ENCODE measurements at places on chromosomes 6 and 20. TPM values are rescaled to one million over a fixed set of nuclear protein-coding genes. Genes with fewer than 3 reads are reported as not detected.

DNA sequence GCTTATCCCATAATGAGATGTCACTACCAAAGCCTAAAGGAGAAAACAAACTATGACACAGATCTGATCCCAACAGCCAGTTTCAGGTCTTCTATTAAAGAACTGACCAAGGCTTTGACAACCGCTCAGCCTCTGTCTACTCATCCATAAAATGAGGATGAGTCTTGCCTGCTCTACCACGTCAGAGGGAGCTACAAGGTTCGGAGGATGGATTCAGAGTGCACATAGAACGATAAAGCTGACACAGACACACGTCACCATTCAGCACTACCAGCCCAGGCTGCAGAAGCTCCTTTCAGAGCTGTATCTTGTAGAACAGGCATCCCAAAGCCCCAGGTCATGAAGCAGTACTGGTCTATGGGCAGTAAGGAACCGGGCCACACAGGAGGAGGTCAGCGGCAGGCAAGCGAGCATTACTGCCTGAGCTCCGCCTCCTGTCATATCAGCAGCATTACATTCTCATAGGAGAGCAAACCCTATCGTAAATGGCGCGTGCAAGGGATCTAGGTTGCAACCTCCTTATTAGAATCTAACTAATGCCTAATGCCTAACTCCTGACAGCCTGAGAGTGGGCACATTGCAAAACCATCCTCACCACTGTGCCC lies 25.1 kb downstream of the KIF16B start:
- no peaks in the 10 kb centered on the region for H3K27me3 ChIP-seq
- H3K4me1 ChIP-seq: no peaks in the 10 kb centered on the region
- no peak for DNase-seq
- no peak overlapping the region for H3K27ac ChIP-seq
- no peaks in the 10 kb centered on the region for H3K36me3 ChIP-seq

The NRSN1 gene
- total RNA-seq: 0.64 TPM

The ZNF337 gene
- 6.7 TPM for total RNA-seq

The C4A gene
- 15.9 TPM for total RNA-seq

DNA sequence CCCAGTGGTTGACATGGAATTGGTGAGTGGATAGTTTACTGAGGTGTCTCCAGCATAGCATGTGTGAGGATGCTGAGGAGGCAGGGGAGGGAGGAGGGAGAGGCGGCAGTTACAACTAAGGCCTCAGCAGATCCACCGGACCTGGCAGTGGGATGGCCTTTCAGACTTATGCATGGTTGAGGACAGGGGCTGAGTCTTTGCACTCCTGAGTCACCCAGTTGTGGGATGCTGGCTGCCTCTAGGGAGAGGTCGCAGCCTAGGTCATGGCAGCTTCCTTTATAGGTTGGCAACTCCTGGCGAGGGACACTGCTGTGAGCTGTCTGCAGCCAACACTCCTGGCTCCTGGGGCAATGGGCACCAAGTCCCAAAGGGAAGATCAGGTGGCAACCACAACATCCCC lies 380.3 kb downstream of the PREX1 start:
- no peak for DNase-seq
- no peak overlapping the region for H3K4me3 ChIP-seq
- no peak overlapping the region for H3K27ac ChIP-seq

The MEA1 gene
- 54.5 TPM for total RNA-seq

DNA sequence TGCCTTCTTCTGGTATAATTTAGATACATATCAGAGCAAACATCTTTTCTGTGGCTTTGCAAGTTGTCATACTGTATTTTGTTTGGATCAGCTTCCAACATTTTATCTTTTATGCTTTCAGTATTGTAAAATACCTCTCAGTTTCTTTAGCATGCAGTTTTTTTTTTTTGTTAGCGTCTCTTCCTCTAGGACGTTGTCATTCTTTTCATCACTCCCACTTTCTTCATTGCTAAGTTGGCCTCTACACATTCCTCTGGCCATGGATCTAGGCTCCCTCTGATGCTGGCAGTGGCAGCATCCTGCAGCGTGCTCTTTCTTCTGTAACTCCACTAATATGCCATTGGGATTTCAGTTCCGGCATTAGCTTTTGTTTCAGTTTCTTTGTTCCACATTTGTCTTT lies 21.7 kb downstream of the RPRD1B start:
- peaks cover 1% of the 10 kb centered on the region for H3K36me3 ChIP-seq
- H3K27ac ChIP-seq: no peak overlapping the region

The LST1 gene
- total RNA-seq: 9.2 TPM

Measured in colonic mucosa (tissue), 4 donors.